Activated gamma-delta T cell (primary cell): ENCODE measurements at places on chromosomes 5 and 9.

GRCh38 chr9:86424251-86424891 lies 70.2 kb upstream of the TUT7 start:
- DNase-seq, result no peak

DNA sequence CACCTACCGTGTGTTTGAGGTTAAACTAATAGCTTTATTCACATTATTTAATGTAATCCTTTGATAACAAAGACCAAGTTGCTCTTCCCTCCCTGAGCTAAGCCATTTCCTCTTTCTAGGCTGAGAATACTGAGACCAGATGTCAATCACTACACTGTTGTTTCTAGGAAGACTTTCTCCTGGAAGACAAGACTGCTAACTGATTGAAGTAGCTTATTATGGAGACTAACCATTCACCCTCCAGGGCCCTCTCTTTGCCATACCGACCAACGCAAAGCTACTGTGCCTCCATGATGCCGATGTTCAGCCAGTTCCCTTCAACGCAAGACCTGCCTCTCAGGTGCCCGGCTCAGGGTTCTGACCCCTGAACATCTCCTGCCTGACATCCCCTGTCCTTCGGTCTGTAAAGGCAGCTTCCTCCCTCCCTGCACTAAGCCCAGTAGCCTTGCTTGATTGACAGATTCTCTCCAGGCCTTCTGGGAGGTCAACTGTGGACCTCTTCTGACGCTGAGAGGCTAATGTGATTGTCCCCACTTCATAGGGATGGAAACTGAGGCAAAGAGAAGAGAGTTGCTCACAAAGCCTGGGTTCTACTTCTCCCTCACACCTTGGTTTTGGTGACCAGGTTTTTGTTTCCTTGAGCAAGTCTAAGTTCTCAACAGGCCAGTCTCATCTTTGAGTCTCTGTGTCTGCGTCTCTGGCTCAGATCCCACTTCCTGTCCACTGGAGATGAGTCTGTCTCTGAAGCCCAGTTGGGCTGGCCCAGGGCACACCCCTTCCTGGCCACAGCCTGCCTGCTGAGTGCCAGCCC lies 259.7 kb upstream of the IRX2 start:
- DNase-seq, result no peak

DNA sequence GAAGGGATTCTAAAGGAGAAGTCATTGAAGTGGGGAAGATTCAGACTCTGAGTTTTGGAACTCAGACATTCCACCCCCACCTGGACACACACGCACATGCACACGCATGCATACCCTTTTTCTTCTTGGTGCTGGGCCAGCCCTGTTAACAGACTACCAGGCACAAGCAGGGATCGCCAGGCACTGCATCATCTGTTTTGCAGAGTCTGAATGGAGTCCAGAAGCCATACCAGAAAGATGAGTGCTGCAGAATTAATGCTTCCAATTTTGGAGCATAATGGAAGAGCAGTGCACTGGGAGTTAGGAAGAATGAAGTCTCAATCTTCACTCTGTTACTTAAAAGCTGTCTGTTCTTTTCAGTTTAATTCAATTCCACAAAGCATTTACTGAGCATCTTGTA lies 95.5 kb downstream of the PDE8B start:
- DNase-seq, result no peak

DNA sequence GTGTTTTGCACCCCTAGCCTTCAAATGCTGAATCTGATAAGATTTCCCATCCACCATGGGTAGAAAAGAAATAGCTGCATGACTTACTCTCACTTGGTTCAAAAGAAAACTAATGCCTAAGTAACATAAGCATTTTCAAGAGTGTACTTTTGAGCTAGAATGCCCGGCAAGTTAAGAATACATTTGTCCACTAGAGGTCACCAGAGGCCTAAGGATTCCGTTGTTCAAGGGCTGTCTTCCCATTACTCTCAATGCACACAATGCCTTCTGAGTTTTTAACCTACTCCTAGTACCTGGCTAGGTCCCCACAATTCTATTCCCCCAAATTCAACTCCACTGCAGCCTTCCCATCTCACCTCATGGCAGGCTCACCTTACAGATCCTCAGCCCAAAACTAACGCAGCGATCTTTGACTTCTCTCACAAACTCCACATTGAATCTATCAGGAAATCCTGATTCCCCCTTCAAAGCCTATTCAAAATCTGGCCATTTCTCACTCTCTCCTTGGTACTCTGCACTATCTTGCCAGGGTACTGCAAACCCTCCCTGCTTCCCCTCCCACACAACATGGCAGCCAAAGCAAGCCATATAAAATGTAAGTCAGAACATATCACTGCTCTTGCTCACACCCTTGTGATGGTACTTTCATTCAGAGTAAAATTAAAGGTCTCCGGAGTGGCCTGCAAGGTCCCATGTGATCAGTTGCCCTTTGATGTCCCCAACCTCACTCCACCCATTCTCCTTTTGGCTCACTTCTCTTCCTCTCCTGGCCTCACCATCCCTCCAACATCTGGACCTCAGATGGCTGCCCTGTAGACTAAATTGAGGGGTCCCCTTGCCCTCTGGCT lies 13.4 kb downstream of the OXCT1 start:
- DNase-seq, result no peak

DNA sequence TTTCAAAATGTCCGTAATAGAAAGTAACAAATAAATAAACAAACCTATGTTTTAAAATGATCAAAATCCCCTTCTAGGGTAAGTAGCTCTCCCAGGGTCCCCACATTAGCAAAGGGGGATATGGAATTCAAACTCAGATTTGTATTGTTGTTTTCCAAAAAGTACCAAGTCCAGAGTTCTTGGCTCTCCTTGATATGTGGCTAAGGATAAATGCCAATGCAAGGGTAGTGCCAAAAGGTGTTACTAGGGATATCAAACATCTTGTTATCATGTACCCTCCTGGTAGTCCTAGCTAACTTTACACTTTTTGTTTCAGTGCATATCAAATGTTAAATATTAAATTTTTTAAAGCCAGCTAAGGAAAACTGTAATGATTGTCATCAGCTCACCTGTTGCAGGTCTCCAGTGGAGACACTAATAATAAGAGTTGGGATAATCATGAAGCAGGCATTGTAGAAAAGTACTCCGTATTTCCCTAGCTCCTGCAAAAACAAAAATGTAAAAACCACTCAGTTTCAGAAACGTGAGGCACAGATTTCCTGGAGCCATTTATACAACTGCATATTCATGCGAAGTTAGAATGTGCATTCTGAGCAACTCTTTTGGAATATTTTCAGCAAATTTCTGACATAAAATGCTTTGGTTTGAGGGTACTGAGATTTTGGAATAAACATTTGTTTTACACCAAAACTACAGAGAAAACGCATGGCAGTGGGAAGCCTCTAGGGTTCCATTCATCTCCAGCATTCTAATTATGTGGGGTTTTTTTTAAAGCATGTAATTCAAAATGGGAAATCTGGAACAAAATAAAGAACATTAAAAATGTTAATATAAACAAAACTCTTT lies 39.8 kb downstream of the SLC35D2 start:
- no peak for DNase-seq

- DNase-seq, result no peak
Measured at GRCh38 chr5:179346401-179346800, 1.1 kb upstream of the ADAMTS2 start.

- DNase-seq, result no peak
Measured at GRCh38 chr5:42772265-42772993, 15.8 kb downstream of the CCDC152 start.
